ENCODE measurements at places on chromosomes 2 and 18.

DNA sequence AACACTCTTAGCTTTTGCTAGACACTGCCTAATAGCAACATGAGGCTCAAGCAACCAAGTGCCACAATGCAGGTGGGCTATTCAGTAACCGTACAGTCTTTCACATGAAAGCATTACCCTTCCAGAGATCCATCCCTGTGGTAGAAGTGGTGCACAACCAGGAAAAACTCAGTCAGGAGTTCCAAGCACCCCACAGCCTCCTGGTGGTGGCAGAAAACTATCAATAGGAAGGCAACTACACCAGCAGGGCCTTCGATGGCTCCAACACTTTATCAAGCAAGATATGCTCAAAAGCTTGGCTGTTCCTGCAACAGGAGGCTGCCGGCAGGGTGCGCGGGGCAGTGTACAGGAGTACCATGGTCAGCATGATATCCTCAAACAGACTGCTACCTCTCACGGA is 176.1 kb upstream of the DLGAP1 start:
- DNase-seq: no peak

DNA sequence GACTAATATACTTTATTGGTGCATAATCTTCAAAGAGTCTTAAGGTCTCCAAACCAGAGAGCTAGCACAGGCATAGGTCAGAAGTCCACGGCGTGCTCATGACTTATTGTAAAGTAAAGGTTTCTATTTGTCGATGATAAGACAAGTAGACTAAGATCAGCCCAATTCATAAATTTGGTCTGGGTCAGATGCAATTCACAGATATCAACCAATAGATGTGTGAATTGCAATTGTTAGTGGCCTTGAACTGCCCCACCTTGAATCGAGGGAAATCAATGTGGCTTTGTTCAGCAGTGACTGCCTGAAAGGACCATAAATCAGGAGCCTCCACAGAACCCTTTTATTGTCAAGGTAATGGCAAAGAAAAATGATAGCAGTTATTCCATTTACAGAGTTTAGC is 39.1 kb upstream of the CPS1 start:
- DNase-seq: no peak

- DNase-seq: no peak
Measured at GRCh38 chr18:7256618-7257425, 25.9 kb downstream of the LRRC30 start.

DNA sequence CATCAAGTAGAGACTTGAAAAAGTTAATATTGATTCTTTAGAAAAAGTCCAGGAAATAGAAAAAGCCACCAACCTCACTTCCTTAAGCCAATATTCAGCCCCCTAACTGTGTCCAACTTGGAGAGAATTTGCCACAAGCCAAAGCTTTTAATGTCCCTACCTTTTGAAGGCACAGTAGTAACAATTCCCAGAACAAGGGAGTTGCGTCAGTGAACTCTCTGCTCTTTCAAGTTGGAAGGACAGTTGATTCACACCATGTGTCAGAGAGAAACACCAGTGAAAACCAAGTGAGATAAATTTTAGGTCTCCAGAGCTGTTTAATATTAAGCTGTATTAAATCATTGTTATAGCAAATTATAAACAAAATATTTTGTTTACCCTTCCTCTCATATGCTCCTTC is 66.1 kb downstream of the EXOC6B start:
- no peak for DNase-seq

- DNase-seq: no peak
Measured at GRCh38 chr2:104433657-104434056, 420.3 kb upstream of the POU3F3 start.

DNA sequence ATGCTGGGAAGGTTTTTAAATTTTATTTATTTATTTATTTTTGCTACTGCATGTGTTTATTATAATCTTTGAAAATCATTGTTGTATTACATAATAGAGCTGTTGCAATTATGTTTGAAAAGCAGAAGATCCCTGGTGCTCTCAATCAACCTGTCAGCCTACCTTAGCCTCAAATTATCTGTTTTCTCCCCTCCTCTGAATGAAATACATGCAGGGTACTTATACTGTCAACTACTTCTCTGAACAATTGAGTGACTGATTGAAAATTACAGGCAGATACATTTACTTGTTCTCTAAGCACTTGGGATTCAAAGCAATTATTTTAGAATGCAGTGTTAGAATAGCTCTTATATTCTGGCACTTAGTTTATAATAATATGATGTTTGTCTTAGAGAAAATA is 8.1 kb downstream of the KYNU start:
- DNase-seq: no peak
